ENCODE measurements at places on chromosomes 11 and 22. TPM values are rescaled to one million over a fixed set of nuclear protein-coding genes. Genes with fewer than 3 reads are reported as not detected.
A peak's percentile ranks its signal among the peaks of the same experiment; 100 is the strongest.

Gene FAM111B
- total RNA-seq: 23.6 TPM

Gene MISFA
- 5.0 TPM for total RNA-seq

Gene SCGB1A1
- 1.1 TPM for total RNA-seq

Gene KCNJ5
- 0.28 TPM for total RNA-seq

Gene SLC37A2
- total RNA-seq: 0.23 TPM

GRCh38 chr22:27850000-27850521, 48.5 kb upstream of the MN1 start:
- H3K27me3 ChIP-seq: no peaks in the 10 kb centered on the region
- no peak overlapping the region for H3K27ac ChIP-seq
- peaks cover 17% of the 10 kb centered on the region for H3K36me3 ChIP-seq
- H3K4me1 ChIP-seq: no peaks in the 10 kb centered on the region

GRCh38 chr22:43831561-43832392, 19.7 kb upstream of the EFCAB6 start:
- no peak for DNase-seq
- H3K4me1 ChIP-seq: no peaks in the 10 kb centered on the region
- H3K27ac ChIP-seq: no peak overlapping the region
- H3K4me3 ChIP-seq: no peak overlapping the region
- H3K36me3 ChIP-seq: no peaks in the 10 kb centered on the region

GRCh38 chr11:28767574-28767973, 659.4 kb downstream of the METTL15 start:
- H3K27me3 ChIP-seq: no peaks in the 10 kb centered on the region
- no peaks in the 10 kb centered on the region for H3K36me3 ChIP-seq
- no peak for DNase-seq
- no peaks in the 10 kb centered on the region for H3K4me1 ChIP-seq
- H3K27ac ChIP-seq: no peak overlapping the region

DNA sequence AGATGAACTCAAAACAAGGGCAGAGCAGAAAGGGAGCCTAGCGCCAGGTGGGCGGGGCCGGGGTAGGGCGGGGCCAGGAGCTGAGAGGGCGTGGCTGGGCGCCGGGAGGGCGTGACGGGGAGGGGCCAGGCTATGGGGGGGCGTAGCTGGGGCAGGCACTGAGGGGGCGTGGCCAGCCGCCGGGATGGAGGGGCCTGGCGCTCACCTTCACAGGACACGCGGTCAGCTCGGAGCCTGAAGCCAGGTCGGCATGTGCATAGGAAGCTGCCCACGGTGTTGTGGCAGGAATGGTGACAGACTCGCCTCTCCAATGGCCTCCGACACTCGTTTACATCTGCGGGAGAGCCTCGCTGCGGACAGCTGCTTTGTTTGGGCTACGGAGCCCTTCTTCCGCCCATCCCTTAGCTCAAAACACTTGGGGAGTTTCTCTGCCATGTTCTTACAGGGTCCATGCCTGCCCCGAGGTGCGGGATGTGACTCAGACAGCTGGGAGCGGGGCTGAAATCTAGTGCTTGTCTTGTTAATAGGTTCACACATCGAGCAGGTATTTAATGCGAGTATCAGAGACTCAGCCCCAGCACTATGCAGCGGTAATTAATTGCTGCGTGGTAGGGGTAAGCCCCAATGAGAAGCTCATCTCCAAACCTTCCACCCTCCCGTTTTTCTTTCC, 13.4 kb downstream of the VWCE start:
- no peaks in the 10 kb centered on the region for H3K36me3 ChIP-seq
- 0 out of 2 replicates have a peak, but pooled peaks cover 3% of the 10 kb centered on the region for H3K4me1 ChIP-seq
- no peak for DNase-seq
- H3K4me3 ChIP-seq: peak overlapping the region; percentile 64

DNA sequence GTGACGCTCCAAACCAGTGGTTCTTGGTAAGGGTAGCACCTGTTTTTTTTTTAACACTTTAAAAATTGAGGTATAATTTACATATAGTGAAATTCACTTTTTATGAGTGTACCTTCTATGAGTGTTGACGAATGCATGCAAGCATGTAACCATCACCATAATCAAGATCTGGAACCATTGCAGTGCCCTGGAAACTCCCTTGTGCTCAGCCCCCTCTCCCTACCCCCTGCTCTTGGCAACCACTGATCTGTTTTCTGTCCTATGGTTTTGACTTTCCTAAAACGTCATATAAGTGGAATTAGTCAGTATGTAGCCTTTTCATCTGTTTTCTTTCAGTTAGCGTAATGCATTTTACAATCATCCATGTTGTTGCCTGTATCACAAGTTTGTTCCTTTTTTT, 212.2 kb downstream of the GRIK4 start:
- H3K4me1 ChIP-seq: no peaks in the 10 kb centered on the region
- H3K27me3 ChIP-seq: peaks cover 15% of the 10 kb centered on the region
- H3K36me3 ChIP-seq: no peaks in the 10 kb centered on the region

DNA sequence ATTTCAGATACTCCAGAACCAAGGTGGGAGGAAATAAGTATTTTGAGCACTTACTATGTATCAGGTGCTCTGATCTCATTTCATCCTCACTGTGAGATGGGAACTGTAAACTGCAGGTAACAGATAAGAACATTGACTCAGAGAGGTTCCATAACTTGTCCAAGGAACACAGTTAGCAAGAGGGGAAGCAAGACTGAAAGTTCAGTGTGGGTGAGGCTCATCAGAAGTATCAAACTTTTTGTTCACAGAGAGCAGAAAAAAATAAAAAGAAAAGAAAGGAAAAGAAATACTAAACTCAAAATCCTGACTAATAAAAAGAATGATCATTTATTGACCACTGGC, 37.1 kb downstream of the RAB30 start:
- DNase-seq: no peak
- no peaks in the 10 kb centered on the region for H3K36me3 ChIP-seq
- H3K4me3 ChIP-seq: no peak overlapping the region

DNA sequence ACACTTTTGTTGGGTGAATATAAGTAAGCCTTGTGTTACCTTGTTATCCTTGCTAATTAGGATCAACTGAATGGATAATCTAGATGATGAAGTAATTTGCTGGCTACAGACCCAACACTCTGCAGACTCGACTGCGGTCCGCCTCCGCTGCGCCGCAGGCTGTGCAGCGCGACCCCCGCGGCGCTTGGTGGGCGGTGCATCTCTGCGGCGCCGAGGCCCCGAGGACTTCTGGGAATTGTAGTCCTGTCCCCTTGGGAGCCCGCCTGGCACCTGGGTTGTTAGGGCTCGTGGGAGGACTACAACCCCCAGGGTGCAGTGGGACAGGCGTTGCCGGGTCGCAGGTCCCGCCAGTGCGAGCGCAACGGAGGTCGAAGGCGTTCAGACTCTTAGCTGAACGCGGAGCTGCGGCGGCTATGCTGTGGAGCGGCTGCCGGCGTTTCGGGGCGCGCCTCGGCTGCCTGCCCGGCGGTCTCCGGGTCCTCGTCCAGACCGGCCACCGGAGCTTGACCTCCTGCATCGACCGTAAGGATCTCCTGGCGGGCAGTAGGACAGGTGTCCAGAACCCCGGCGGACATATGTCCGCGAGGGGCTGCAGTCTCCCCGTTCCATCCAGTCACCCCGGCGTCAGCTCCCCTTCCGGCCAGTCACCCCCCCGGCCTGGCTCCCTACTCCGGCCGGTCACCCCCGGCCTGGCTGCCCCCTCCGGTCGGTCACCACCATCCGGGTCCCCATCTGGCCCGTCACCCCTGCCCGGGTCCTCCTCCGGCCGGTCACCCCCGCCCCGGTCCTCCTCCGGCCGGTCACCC, at the start of the genes ACAD8 and THYN1:
Gene ACAD8 (plus strand): TSS at position 381 of the 806 bp plus-strand sequence. CDS start 33 bp downstream, at position 414.
Gene THYN1 (minus strand): TSS at position 165 of the 806 bp plus-strand sequence. CDS start 470 bp downstream, outside the sequence.
- no peaks in the 10 kb centered on the region for H3K27me3 ChIP-seq
- peak; percentile 85 for DNase-seq
- H3K4me1 ChIP-seq: peaks cover 17% of the 10 kb centered on the region
- H3K36me3 ChIP-seq: no peaks in the 10 kb centered on the region

DNA sequence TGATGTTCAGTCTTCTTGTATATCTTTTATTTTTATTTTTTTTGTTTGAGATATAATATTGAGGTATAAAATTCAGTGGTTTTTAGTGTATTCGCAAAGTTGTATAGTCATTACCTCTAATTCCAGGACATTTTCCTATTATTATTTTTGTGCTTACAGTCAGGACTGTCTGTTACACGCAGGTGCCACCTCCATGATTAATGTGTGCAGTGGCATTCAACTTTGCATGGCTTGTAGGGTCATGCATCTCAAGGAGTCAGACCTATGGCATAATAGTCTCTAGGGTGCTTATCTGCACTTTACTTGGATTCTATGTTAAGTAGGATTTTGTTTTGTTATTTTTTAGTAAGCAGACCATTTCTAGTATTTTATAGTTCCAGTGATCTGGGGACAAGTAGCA, 1.0 kb downstream of the CTR9 start:
- H3K27ac ChIP-seq: peak overlapping the region; percentile 95
- H3K4me1 ChIP-seq: peaks cover 12% of the 10 kb centered on the region
- peaks cover 34% of the 10 kb centered on the region for H3K36me3 ChIP-seq
- H3K27me3 ChIP-seq: no peaks in the 10 kb centered on the region
- no peak for DNase-seq

GRCh38 chr11:126311401-126312291, 7.8 kb downstream of the DCPS start:
- no peaks in the 10 kb centered on the region for H3K36me3 ChIP-seq
- no peaks in the 10 kb centered on the region for H3K27me3 ChIP-seq
- no peak overlapping the region for H3K27ac ChIP-seq
- H3K4me1 ChIP-seq: no peaks in the 10 kb centered on the region
- no peak overlapping the region for H3K4me3 ChIP-seq
- no peak for DNase-seq

DNA sequence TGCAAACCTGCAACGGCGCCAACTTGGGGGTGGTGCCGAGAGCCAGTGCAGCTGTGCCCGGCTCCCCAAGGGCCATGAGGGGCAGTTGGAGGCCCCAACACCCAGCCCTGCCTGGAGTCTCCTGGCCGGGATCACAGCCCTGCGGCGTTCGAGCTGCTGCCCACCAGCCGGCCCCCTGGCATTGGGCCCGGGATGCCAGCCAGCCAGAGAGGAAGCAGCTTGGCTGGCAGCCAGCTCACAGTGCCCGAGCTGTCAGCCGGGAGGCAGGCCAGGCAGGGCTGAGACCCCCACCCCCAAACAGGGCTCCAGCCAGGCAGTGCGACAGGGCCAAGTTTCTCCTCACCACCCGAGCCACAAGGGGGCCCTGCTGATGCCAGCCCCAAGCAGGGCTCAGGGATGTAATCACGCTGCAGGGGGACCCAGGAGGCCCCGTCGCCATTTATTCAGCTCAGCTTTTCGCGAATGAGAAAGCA, 26.0 kb upstream of the TCF20 start:
- no peak overlapping the region for H3K27ac ChIP-seq
- H3K4me3 ChIP-seq: no peak overlapping the region
- DNase-seq: no peak
- no peaks in the 10 kb centered on the region for H3K27me3 ChIP-seq
- H3K36me3 ChIP-seq: no peaks in the 10 kb centered on the region

DNA sequence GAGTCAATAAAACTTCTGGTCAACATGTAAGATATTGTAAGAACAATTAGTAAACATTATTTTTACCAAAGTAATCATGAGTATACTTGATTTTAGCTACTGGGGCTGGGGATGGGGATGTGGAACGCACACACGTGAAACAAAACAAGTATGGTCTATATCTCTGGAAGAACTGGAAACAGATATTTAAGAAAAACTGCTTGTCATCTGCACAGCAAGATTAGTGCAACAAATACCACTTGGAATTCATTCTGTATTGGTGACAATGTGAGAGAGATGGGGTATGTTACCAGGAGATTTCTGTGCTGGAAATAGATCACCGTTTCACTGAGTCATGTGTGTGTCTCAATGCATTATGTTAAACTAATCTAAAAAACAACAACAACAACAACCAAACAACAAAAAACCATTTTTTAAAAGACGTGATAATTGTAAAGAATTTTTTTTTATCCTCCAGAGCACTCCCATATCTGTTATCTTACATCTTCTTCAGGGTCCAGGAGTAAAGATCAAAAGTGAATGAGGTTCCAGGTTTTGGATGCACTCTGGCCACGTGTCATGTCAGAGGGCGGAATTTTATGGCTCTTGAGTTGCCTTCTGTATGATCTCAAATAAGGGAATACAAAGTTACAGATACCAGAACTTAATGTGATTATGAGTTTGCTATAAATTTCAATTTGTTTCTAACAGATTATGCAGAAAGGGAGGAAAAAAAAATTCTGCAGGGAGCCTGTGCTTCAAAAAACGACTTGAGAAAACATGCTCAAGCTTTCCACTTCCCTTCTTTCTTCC, 153.0 kb downstream of the BBOX1 start:
- H3K4me3 ChIP-seq: no peak overlapping the region
- H3K27me3 ChIP-seq: no peaks in the 10 kb centered on the region
- no peaks in the 10 kb centered on the region for H3K36me3 ChIP-seq
- peaks cover 14% of the 10 kb centered on the region for H3K4me1 ChIP-seq
- peak overlapping the region; percentile 29 for H3K27ac ChIP-seq

DNA sequence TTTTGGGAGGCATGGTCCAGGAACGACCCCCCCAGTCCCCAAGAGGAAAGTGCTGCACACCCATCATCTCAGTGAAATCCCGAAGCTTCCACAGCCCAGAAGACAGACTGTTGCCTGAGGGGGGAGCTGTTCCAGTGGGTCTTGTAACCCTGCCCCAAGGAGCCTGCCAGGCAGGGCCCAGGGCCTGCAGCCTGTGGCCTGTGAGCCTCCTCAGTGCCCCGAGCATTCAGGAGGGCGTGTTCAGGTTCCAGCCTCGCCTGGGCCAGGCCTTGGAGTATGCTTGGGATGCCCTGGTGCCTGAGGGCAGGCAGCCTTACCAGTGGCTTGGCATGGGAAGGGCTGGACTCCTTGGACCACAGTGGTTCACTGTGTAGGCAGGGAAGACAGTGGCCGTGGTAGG, 18.0 kb upstream of the CABP2 start:
- H3K27me3 ChIP-seq: no peaks in the 10 kb centered on the region
- H3K36me3 ChIP-seq: no peaks in the 10 kb centered on the region
- no peak overlapping the region for H3K4me3 ChIP-seq
- no peak overlapping the region for H3K27ac ChIP-seq
- peaks cover 3% of the 10 kb centered on the region for H3K4me1 ChIP-seq
- DNase-seq: no peak

DNA sequence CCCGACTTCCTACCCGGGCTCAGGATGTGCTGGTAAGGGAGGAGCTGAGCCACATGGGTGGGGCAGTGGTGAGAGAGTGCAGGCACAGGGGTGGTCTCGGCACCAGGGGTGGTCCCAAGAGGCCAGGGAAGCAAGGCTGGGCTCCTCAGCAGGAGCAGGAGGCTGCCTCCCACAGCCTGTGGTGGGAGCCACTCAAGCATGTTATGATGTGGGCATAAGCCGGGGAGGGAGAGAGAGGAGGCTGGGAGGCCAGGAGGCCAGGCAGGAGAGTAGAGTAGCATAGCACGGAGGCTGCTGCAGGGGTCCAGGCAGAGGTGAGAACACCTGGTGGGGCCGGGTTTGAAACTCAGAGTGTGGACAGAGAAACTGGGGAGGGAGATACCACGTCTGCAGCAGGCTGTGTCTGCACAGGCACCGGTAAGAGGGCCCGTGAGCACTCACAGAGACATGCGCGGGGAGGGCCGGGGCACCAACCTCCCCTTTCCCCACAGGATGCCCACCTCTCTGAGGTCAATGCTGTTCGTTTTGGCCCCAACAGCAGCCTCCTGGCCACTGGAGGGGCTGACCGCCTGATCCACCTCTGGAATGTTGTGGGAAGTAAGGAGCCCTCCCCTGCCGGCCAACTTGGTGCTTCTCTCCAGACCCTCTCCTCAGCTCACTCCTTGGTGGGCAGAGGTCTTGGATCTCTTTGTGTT, 10.7 kb downstream of the ATG16L2 start:
- H3K27ac ChIP-seq: no peak overlapping the region
- no peak overlapping the region for H3K4me3 ChIP-seq
- H3K36me3 ChIP-seq: no peaks in the 10 kb centered on the region
- peaks cover 5% of the 10 kb centered on the region for H3K4me1 ChIP-seq

GRCh38 chr11:44812971-44813370, 86.2 kb downstream of the TSPAN18 start:
- H3K4me3 ChIP-seq: no peak overlapping the region
- no peaks in the 10 kb centered on the region for H3K4me1 ChIP-seq
- no peaks in the 10 kb centered on the region for H3K36me3 ChIP-seq
- H3K27me3 ChIP-seq: no peaks in the 10 kb centered on the region
- no peak for DNase-seq

All from Panc1 (cell line).